ENCODE measurements at places on chromosomes 3 and 15.
A peak's percentile ranks its signal among the peaks of the same experiment; 100 is the strongest.

- no peak for DNase-seq
Measured at GRCh38 chr3:196938576-196938975, 3.8 kb downstream of the NCBP2 start.

GRCh38 chr3:60025096-60026050 is 975.5 kb upstream of the CFAP20DC start:
- DNase-seq, result no peak

GRCh38 chr15:50778086-50778485 is 12.6 kb upstream of the SPPL2A start:
- DNase-seq, result no peak

DNA sequence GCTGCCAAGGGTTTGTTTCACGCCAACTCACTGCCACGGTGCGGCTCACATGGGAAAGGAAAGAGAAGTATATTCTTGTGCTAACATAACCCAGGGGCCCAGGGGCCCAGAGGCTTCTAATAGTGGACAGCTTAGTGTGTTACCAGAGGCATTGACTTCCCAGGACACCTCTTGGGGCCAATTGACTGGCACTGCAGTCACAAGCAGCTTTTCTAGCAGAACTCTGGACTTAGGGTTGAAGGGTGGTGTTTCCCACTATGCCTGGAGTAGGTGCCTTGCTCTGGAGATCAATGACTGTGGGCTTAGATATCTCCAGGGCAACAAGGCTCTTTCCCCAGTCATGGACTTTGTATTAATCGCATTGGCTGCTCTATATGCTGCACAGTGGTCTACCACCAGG is 172.7 kb upstream of the KBTBD8 start:
- no peak for DNase-seq

DNA sequence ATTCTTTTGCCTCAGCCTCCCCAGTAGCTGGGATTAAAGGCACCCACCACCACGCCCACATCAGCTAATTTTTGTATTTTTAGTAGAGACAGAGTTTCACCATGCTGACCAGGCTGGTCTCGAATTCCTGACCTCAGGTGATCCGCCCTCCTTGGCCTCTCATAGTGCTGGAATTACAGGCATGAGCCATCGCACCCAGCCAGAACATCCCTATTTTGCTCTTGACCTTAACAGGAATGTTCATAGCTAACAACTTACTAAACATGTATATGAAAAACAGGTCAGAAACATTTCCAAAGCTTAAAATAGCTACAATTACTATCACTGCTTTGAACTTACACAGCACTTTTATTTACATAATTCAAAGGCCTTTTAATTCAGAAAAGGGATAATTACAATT is 33.7 kb downstream of the UQCC5 start:
- DNase-seq, result no peak

- peak; percentile 82 for DNase-seq
Measured at GRCh38 chr15:72155003-72155621, 36.9 kb downstream of the SENP8 start.

DNA sequence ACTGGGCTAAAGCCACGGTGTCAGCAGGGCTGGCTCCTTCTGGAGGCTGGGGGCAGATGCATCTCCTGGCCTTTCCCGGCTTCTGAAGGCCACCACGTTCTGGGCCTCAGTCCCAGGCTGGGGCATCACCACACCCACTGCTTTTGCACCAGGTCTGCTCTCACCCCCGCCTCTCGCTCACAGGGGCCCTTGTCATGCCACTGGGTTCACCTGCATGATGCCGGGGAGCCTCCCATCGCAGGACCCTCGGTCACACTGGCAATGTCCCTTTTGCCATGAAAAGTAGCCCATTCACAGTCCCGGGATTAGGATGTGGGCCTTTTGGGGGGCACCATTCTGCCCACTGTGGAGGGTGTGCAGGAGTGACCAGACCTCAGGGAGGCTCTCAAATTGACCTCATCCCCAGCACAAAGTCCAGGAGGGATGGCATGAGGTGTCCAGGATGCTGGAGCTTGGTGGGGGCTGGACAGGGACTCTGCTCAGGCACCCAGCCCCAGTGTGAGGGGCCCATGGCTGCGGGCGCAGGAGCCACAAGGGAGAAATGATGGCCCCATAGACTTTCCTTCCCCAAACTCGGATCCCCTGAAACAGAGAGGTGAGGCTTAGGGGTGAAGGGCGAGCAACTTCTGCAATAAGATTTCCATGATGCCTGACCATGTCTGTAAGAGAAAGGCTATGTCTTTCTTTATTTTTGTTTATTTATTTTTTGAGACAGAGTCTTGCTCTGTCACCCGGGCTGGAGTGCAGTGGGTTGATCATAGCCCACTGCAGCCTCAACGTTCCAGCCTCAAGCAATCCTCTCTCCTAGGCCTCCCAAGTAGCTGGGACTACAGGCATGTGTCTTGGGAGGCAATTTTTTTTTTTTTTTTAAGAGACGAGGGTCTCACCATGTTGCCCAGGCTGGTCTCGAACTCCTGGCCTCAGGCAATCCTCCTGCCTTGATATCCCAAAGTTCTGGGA is 189.1 kb downstream of the GOLGA6L6 start:
- DNase-seq, result no peak

DNA sequence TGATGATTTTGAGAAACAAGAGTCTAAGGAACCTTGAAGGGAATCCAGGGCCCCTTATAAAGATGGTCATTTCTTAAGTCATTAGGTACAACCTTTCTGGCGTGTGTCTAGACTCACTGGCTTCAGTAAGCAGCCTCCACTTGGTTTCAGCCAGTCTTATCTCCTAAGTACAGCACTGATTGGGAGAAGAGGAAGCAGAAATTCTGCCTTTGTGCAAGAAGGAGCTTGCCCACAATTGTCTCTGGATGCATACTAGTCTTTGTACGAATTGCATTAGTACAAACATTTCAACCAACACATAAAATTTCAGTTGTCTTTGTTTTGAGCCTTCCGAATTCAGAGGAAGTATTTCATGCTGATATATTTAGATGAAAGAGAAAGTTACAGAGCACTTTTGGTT is 139.4 kb downstream of the SLCO3A1 start:
- no peak for DNase-seq

- no peak for DNase-seq
Measured at GRCh38 chr3:166554023-166554422, 716.8 kb upstream of the BCHE start.

GRCh38 chr3:49411535-49411967 is 225 bp downstream of the RHOA start:
- DNase-seq, result peak; percentile 68

- DNase-seq, result no peak
Measured at GRCh38 chr15:51533672-51534398, 88.7 kb downstream of the DMXL2 start.

GRCh38 chr3:46905213-46905560 is 27.7 kb downstream of the PTH1R start:
- no peak for DNase-seq

DNA sequence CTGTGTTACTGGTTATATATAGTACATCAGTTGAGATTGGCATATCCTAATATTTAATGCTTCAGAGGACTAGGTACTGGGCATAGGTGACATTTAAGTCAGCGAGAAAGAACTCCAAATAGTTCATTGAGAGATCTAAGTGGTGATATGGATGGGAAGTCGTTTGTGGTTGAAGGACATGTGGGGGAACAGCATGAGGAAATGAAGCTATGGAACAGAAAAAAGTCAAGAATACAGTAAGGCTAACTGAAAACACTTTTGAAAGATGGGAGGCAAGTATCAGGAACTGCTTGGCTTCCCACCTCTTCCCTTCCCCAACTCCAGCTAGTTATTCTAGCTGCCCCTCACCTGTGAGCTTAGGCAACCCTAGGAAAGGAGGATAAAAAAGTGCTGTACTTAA is 3.7 kb upstream of the MYO5A start:
- no peak for DNase-seq

DNA sequence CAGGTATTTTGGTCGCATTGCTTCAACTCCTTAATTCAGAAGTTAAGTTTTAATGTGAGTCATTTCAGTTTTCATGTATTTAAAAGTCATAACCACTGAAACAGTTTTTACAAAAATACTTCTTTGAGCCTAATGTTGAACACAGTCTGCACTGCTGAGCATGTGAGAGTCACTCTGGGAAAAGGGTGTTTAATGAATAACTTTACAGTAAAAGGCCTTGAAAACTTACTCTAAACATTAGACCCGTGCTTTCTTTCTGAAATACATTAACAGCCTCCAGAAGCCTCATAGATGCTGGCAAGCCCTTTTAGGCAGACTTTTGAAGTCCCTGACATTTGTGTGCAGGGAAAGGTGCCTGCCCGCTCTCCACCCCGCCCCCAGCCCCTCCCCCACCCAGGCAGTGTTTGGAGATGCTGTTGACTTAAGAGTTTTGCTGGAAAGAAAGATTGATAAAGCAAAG is 68.9 kb upstream of the NR2F2 start:
- no peak for DNase-seq

GRCh38 chr3:72492240-72492639 is 356.0 kb downstream of the SHQ1 start:
- DNase-seq, result peak; percentile 75

DNA sequence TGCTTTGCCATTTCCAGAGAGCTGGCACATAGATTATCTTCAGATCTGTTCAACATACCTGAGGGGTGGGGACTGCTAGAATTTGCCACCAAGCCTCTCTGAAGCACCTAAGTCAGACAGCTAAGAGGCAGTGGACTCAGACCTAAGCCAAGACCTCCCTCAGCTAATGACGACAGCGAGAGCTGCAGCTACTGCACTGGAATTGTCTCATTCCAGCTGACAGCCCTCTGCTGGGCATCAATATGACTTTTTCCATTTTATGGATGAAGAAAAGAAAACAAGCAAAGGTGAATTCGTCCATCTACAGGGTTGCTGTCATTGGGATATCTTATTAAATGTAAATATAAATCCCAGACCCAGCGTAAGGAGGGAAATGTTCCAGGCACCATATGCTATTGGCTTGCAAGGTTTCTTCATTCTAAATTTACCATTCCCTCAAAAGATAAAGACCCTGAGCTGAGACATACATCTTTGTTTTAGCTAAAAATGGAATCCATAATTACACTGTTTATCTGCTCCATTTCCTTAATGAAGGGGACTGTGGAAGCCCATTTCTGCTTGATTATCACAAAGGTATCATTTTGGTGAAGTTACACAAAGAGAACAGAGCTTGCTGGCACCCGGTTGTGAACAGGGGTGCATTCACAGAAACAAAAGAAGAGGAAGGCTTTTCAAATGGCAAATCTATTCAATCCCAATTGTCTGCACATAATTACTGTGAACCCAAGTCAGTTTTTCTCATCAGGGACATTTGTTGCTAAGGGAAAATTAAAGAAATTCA is 85.5 kb upstream of the LRTM1 start:
- peak; percentile 42 for DNase-seq

DNA sequence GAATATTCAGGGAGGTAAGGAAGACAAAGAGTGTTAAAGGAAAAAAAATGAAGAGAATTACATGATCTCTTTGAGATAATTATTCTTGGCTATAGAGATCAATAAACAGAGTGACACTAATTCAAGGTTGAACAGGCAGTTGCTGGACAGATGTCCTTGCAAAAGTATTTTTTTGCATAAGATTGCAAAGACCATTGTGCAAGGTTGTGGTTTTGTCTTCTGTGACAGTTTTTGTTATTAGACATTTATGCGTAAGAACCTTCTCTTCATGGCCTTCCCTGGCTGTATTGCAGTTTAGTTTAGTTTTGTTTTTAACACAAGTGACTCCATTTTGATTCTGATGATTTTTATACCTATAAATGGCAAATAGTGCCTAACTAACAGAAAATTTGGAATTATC is 682.8 kb upstream of the ARPP21 start:
- no peak for DNase-seq

DNA sequence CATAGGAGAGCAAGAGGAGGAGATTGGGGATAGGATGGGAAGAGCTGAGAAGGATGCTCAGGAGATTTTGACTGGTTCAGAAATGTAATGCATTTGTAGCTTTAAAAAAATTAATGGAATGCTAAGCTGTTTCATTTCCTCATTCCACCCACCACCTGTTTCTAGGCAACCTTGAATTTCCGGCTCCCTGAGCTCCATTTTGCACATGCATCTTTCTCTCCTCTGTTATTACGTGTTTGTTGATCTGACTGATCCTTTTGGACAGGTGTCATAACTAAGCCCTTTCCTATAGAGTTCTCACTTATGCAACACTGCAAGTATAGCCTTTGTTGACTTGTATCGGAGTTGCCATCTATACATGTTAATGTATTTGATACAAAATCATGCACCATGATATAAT is 4.3 kb downstream of the TMPRSS7 start:
- DNase-seq, result no peak

DNA sequence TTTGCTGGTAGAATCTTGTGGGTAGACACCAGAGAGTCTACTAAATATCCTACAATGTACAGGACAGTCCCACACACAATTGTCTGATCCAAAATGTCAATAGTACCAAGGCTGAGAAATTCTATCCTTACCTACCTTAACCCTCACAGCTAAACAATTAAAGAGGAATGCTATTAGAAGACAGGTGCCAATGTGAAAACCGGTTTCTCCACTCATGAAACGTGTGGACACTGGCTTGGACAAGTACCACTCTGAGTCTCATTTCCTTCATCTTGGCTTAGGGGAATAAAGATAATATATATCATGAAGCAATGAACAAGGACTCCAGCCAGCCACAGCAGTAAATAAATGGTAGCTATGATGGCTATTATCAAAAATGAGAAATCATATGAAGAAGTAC is 90.2 kb downstream of the RFTN1 start:
- DNase-seq, result no peak

GRCh38 chr15:49423901-49424550 is 984 bp downstream of the FGF7 start:
- no peak for DNase-seq

- DNase-seq, result no peak
Measured at GRCh38 chr3:50457988-50458387, 45.4 kb downstream of the CACNA2D2 start.

GRCh38 chr3:126036056-126036549 is 47.8 kb downstream of the SLC41A3 start:
- no peak for DNase-seq

GRCh38 chr3:31232055-31233025 is 300.4 kb upstream of the STT3B start:
- DNase-seq, result peak; percentile 38

- no peak for DNase-seq
Measured at GRCh38 chr3:77256584-77257503, 216.9 kb downstream of the ROBO2 start.

DNA sequence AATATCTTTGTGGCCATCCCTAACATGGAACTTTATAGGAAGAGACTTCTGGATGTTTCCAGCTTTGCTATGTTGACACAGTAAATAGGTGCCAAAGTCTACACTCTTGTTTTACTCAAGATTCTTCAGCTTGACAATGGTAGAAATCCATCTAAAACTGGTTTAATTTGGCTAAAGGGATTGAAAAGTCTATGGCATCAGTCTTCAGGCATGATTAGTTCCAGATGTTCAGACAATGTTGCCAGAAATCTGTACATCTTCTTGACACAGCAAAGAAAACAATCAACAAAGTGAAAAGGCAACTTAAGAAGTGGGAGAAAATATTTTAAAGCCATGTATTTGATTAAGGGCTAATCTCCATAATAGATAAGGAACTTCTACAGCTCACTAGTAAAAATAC is 130.5 kb downstream of the LRRC3B start:
- no peak for DNase-seq
